Tibial artery (tissue), 4 donors: ENCODE measurements at places on chromosomes 6 and 20.

GRCh38 chr6:84633771-84634170, 130.6 kb downstream of the TBX18 start:
- no peak for DNase-seq

DNA sequence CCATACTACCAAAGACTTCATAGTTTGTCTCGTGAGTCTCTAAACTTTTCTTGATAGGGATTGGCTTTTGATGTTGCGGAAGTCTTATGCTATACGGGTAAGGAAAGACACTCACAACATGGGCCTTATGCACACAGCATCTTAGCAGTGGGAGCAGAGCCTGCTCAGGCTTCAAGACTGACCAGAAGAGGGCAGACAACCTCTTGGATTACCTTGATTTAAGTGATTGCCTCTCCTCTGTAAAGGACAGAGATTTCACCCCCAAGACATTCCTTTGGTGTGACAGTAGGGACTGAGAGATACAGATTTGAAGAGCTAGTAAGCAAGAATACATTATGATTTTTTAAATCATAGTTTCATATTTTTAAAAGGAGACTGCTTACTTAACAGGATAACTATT, 71.0 kb upstream of the SAMD3 start:
- DNase-seq: no peak

DNA sequence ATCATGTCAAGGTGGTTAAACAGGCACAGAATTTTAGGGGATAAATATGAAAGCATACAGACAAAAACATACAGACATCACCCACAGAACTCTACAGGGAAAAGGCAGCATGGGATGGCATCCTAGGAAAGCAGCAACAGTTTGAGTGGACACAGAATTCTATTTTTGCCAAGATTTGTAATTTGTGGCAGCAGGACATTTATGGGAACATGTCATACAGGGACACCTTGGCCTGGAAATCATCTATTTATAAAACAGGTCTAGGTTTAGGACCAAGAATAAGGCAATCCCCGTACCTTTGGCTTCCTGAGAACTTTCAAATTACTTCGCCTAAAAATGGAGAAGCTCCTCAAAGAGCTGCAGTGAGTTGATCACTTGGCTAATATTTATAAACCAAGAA, 17.5 kb downstream of the ARHGAP18 start:
- DNase-seq: no peak

- no peak for DNase-seq
These were observed 689.7 kb downstream of the EPM2A start for GRCh38 chr6:145045582-145045981.

DNA sequence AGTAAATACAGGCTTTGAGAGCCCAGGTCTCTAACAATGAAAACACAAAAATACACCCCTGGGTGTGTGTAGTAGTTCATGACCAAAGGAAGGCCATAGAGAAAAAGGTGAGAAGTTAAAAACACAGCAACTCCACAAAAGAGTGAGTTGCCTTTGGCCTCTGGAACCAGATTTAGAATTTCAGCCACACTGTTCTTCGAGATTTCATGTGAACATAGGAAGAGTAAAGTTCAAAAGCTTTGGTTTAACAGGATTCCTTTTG, 43.5 kb upstream of the RIN2 start:
- no peak for DNase-seq

GRCh38 chr6:104625536-104625935, 234.2 kb downstream of the HACE1 start:
- DNase-seq: no peak

DNA sequence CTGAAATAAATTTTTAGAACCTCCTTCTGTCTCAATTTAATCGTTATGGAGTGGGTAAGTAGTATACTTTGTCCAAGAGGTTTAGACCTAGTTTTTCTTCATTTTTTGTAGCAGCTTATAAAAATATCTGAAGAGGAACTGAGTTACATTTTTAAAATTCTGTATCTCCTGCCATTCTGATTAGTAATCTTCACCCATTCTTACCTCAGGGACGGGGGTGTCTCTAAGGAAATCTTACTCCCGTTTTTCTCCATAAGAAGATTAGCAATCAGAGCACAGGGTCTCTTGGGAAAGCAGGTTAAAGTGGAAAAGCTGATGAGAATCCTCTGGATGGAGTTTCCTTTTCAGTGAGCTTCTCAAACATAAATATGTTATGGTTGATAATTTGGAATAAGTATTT, 259.3 kb upstream of the FAM83B start:
- no peak for DNase-seq

- DNase-seq: no peak
These were observed 6.9 kb upstream of the SIRPB1 start for GRCh38 chr20:1626528-1627199.

DNA sequence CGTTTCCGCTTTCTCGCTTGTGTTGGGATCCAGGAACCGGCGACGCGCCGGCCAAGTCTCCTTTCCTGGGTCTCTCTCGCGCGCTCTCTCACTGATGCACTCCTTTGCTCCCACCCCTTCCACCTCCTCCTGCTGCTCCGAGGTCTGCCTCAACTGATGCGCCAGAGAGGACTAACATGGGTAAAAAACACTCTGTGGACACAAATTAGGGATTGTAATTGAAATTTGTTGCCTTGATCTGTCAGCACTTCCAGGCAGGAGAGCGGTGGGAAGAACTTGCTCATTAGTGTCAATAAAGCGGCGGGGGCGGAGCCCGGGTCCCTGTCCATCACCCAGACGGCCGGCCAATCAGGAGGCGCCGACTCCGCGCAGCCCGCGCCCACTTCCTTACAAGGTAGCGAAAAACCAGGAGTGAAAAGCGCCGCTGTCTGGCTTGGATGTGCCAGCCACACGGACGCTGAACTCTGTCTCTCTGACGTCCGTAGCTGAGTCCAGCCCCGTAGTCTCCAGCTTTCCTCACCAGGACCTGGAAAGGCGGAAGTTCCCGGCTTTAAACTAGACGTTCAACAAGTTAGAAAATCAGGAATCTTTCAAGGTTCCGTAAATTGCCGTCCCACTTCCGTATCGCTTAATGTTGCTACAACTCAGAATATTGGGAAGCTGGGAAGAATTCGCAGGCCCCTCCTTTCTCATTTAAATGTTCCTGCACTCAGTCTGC, at the start of gene TBX18:
TSS of gene TBX18 (minus strand) at position 267 of the 718 bp plus-strand sequence. CDS start 417 bp downstream, outside the sequence.
- peak; percentile 99 for DNase-seq

GRCh38 chr20:15799871-15800270, 773.4 kb downstream of the KIF16B start:
- no peak for DNase-seq

DNA sequence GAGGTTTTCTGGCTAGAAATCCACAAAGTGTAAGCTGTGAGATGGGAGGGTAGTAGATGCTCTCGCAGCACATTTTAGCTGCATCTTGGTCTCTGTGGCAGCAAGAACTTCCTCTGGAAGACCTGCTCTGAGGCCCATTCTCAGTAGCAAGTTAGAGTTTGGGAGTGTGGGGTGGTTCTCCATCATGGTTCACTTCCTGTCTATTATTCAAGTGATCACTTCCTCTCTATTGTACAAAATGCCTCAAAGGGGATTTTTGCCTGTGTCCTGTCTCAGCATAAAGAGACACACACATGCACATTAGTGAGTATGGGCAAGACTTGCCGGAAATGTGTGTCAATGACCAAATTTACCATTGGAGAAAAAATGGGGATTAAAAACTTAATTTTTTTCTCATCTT, 42.5 kb downstream of the LYRM2 start:
- DNase-seq: no peak

- no peak for DNase-seq
These were observed 16.2 kb upstream of the BCAS1 start for GRCh38 chr20:54086507-54087039.

DNA sequence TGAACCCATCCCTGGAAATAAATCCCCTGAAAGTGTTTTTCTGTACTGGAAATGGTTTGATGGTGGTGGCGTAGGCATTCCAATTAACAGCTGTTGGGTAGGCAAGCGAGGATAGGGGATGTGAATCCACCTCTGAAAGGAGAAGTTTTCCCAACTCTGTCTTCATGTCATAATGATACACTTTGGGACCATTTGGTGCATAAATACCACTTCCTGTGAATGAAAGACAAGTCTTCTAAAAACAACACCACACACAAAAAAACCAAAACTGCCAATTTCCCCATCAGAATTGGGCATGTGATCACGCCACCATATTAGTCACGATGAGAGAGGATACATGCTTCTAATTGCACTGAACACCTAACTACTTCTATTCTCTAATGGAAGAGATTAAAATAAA, 6.4 kb downstream of the VNN2 start:
- no peak for DNase-seq

DNA sequence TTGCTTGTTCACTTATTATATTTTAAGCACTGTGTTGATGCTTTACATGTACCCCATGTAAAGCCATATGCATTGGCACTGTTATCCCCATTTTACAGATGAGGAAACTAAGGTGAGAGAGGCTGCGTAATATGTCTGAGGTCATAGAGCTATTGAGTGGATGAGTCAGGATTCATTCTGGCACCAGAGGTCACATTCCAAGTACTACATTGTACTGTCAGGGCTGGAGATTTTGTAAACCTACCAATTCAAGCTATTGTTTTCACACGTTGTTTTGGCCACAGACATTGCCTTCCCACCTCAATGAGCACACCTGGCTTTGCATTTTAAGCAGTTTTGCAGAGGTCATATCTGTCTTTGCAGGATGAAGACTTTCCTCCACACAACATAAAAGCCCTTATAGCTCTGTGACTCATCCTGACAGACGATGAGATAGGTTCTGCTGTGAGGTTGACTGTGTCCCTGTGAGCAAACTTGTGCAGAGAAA, 33.2 kb downstream of the ANKS1A start:
- DNase-seq: no peak

DNA sequence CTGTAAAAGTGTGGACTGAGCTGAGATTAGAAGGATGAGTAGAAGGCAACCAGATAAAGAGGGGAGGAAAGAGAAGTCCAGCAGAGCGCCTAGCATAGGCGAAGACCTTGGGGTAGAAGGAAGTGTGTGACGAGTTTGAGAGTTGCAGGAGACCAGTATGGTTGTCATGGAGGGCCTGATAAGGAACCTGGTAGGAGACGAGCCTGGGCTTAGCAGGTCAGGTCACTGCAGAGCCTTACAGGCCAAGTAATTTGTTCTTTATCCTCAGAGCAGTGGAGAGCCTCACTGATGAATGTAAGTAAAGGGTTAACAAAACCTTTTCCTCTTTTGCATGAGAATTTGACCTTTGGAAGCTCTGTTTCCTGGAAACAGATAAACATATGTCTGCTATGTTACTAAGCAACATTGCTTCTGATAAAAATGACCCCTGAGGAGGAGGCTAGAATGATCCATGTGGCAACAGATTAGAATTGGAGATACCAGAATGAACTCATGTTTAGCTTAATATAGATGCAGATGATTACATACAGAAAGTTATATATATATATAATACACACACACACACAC, 2.9 kb upstream of the TMEM74B start:
- DNase-seq: no peak
